ENCODE measurements at places on chromosomes 4 and X.

- no peak for DNase-seq
Observed at GRCh38 chr4:25128671-25129070, 31.6 kb downstream of the SEPSECS start.

GRCh38 chr4:21780148-21780547 lies 168.4 kb downstream of the KCNIP4 start:
- no peak for DNase-seq

DNA sequence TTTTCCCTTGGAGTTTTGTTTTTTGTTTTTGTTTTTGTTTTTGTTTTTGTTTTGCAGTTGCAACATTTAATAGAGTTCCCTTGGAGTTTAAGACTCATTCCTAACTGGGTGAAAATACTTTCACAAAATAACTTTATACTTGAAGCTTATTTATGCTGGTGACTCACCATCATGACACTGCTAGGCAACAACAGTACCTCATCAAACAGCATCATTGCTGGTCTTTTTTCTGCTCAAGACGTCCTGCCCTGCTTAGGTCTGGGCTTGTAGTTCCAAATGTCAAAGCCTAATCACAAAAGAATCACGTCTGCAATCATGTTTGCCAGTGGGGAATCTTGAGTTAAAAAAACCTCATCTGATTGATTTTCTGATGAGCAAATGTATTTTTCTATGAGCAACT lies 105.7 kb upstream of the PRPS2 start:
- DNase-seq: no peak

DNA sequence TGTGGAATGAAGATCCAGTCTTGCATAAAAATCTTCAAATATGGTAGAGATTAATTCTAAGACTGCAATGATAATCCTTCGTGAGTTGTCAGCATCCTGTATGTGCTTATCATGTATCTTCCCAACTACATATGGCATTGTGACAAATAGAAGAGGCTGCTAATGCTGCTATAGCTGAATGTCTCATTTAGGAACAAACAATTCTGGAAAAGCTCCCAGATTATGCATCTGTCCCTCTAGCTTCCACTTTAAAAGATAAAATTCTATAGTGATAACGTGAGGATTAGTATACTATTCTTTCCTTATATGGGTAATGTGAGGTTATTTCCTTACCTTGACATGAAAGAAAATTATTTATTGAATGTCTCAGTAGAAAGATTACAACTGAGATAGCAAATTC lies 930.9 kb downstream of the DMD start:
- no peak for DNase-seq

DNA sequence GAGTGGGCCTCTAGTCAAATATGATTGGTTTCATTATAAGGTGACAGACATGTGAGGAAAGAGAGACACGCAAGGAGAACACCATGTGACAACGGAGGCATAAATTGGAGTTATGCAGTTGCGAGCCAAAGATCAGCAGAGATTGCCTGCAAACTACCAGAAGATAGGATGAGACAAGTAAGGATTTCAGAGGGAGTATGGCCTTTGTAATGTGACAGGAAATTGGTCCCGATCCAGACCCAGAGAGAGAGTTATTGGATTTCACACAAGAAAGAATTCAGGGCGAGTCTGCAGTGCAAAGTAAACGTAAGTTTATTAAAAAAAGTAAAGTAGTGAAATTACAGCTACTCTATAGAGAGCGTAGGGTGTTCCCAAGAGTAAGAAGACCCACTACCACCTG lies 35.7 kb upstream of the NDST4 start:
- no peak for DNase-seq

GRCh38 chr4:109315341-109315740 lies 12.9 kb upstream of the COL25A1 start:
- DNase-seq: no peak

DNA sequence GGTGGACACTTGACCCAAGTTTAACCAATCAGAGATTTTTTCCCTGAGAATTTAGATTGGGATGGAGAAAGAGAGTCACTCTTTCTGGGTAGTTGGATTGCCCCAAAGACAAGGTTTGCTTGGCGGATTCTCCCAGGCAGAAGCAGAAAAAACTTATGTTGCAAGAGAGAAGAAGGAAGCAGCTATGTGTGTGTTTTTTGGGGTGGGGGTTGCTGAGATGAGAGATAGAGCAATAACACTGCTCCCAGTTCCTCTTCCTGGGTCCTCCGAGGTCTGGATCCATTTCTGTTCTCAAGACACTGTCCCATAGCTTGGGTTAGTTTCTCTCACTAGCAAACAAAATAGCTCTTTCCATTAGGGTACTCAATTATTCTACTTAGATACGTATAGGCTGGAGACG lies 222.1 kb downstream of the STIM2 start:
- no peak for DNase-seq

GRCh38 chrX:40205471-40205870 lies 107.7 kb upstream of the BCOR start:
- DNase-seq: no peak

DNA sequence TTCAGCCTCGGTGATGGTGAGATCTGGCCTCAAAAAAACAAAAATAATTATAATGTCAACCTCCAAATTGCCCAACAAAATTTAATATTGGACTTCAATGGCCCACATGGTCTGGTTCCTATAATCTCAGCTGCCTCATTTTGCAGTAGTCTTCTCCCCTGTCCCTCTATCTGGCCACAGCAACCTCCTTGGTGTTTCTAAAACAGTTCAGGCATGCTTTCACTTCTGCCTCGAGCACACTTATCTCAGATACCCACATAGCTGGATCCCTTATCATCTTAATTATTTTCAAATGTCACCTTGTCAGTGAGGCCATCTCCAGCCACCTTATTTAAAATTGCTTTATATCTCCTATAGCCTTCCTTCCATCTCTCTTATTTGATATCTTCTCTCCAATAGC lies 52.9 kb upstream of the WDFY3 start:
- DNase-seq: no peak

- no peak for DNase-seq
Observed at GRCh38 chrX:100048156-100048555, 361.9 kb downstream of the PCDH19 start.

DNA sequence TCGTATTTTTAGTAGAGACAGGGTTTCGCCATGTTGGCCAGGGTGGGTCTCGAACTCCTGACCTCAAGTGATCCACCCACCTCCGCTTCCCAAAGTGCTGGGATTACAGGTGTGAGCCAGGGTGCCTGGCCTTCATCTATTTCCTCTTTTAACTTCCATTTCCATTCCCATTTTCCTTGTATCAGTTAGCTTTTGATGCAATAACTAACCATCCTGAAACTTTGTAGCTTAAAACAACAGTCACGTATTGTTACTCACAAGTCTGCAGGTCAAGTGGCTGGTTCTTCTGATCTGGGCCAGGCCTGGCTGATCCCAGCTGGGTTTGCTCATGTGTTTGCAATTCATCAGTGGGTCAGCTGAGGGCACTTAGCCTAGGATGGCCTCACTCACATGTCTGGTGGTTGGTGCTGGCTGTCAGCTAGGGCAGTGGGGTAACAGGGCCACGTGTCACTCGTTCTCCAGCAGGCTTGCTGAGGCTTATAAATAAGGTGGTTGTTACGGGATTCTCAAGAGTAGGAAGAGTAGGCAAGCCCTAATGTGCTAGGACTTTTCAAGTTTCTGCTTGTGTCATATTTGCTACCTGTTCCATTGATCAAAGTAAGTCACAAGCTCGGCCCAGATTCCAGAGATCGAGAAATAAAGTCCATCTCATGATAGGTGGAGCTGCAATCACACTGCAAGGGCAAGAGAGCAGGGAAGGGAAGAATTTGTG lies 88.2 kb downstream of the SOWAHB start:
- DNase-seq: peak; percentile 54

GRCh38 chr4:175703956-175704600 lies 108.0 kb downstream of the GPM6A start:
- no peak for DNase-seq

GRCh38 chrX:106964290-106964689 lies 35.7 kb downstream of the MORC4 start:
- no peak for DNase-seq

- no peak for DNase-seq
Observed at GRCh38 chrX:13655674-13656073, 2.7 kb downstream of the TCEANC start.

- DNase-seq: no peak
Observed at GRCh38 chr4:151266497-151266896, 10.5 kb upstream of the PRSS48 start.

DNA sequence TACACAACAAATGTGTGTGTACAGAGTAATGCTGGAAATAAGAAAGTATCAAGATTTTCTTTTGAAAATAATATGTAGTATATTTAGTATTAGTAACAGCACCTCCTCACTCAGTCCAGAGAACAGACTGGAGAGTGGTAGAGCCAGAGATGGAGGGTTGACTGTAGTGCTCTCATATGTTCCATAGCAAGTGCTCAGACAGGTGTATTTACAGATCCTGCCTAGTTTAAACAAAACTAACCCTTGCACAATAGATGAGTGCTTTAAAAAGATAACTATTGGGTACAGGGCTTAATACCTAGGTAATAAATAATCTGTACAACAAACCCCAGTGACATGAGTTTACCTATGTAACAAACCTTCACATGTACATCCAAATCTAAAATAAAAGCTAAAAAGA lies 381.0 kb upstream of the EMCN start:
- no peak for DNase-seq

GRCh38 chrX:68508799-68509198 lies 9.9 kb downstream of the YIPF6 start:
- DNase-seq: no peak

DNA sequence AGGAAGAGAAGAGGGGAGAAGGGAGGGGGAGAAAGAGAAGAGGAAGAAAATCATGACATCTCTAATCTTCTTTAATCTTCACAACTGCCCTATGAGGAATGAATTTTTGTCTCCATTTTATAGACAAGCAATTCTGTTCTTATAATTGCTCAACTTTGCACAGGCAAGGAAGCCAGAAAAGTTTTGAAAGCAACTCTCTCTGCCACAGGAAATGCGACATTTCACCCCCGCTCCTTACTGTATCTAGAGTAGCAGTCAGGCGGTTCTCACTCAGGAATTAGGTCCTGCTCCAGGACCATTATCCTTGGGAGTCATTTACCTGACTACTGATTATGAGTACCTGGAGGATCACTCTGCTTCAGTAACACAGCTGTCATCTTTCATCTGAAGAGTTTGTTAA lies 69.2 kb upstream of the FAM9A start:
- DNase-seq: no peak

- no peak for DNase-seq
Observed at GRCh38 chrX:96987228-96987627, 103.5 kb downstream of the RPA4 start.

- DNase-seq: no peak
Observed at GRCh38 chrX:137052643-137053235, 18.9 kb upstream of the GPR101 start.

DNA sequence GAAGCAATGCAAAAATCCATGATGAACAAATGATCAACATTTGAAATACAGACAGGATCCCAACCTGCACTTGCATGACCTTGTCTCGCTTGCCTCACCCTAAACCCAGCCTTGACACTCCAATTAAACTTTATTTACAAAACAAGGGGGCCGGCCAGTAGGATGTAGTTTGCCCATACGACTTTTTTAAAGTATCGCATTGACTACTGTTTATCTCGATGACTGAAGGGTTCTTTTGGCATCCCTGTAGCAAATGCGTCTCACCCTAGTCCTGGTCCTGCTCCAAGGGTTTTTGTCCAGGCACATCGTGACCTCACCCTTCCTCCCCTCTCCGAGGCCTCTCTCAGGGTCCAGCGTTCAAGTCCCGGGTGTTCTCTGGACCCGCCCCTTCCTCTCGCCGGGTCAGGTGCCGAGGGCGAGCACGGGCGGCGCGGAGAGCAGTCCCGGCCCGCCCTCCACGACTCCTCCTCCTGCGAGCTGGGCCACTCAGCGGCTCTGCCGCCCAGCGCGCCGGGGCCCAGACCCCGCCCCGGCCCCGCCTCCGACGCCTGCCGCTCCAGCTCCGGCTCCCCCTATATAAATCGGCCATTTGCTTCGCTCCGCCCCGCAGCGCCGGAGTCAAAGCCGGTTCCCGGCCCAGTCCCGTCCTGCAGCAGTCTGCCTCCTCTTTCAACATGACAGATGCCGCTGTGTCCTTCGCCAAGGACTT lies at the start of gene SLC25A5:
SLC25A5 (plus strand) TSS at position 603 of the 709 bp plus-strand sequence; CDS start at position 675, 72 bp downstream.
- DNase-seq: peak; percentile 38

GRCh38 chr4:19583827-19584569 lies 667.7 kb upstream of the SLIT2 start:
- no peak for DNase-seq

DNA sequence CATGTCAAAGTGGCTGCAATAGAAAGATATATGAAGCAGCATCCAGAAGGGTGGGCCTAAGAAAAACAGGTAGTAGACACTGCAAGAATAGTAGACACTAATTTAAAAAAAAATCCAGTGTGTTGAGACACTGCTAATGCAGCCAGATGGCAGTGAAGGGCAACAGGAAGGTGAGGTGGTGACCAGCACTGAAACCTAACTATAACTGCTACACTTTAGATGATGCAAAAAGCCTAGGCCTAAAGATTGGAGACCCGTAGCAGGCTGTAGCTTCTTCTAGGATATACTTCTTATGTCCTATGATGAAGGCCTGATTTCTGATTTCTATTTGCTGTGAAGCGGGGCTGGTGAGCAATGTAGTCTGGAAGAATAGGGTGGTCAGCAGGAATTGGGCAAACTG lies 38.7 kb upstream of the SH3KBP1 start:
- DNase-seq: no peak

GRCh38 chr4:186342582-186342981 lies 76.6 kb downstream of the F11 start:
- no peak for DNase-seq

- no peak for DNase-seq
Observed at GRCh38 chr4:4914965-4915845, 55.7 kb downstream of the MSX1 start.

DNA sequence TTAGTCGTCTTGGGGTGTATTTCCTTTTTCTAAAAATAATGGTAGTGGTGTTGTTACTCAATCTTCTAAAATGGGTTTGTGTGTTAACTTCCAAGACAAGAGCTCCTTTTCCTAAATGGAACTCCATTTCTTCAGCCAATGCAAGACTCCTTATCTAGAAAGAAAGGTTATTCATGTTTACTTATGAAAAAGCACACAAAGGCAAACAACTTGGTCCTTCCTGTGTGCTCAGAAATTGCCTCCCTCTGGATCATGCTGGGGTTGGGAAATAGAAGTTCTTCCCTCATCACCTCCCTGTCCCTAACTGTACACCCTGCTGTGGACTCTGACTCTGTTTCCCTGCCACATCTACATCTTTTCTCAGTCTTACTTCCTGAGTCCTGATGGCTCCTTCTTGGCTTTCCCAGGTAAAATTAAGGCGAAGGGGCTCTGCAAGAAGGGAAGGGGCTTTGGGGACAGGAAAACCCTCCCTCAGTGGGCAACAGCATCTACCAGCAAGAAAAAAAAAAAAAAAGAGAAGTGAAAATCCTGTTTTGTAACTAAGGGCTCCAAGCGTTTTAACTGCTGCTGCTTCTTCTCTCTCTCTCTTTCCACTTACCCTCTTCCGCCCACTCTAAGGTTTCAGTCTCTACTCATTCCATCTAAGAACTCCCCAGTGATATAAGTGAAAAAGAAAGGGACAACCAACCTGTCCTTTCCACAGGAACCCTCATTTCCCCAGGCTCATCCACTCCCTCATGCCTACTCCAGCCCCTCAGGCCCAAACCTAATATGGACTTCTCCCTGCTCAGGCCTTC lies 19.8 kb upstream of the TASL start:
- no peak for DNase-seq
